ENCODE measurements at places on chromosomes 7 and 10.

- no peak for DNase-seq
Measured at GRCh38 chr10:30169342-30169741, 110.0 kb upstream of the JCAD start.

- DNase-seq, result no peak
Measured at GRCh38 chr10:75617485-75618155, 186.2 kb downstream of the LRMDA start.

- DNase-seq, result no peak
Measured at GRCh38 chr10:10038348-10038747, 979.3 kb upstream of the CELF2 start.

DNA sequence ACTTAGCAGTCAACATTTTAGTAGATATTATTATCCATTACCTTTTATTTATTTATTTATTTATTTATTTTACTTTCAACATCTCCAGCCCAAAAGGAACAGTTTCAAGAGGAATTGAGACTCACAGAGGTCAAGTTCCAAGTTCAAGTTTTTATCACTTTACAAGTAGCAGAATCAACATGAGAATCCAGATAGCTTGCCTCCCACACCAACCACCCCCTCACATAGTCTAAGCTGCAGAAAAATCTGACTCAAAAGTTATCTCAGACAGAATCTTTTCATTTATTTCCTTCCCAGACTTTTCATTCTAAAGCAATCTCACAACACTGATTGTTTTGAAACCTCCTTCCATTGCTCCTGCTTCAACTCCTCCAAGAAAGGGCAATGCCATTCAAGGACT is 129.6 kb downstream of the GRM3 start:
- DNase-seq, result no peak

GRCh38 chr7:2663121-2663886 is 24.7 kb upstream of the AMZ1 start:
- no peak for DNase-seq

DNA sequence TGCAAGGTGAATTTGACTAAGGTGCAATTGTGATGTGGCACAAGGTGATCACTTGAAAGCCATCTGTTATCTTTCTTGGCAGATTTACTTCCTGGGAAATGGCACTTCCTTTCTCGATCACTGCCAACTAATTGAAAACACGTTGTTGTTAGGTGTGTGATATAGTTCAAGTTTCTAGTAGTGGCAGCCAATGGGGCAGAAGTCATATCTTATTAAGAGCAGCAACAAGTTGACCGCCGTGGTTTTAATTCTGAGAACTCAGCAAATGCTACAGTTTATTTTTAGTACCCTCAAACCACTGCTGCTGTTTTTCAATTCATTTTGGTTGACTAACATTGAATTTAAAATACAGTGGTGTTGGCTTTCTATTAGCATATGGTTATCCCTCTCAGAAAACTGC is 1.6 kb downstream of the CHN2 start:
- no peak for DNase-seq

DNA sequence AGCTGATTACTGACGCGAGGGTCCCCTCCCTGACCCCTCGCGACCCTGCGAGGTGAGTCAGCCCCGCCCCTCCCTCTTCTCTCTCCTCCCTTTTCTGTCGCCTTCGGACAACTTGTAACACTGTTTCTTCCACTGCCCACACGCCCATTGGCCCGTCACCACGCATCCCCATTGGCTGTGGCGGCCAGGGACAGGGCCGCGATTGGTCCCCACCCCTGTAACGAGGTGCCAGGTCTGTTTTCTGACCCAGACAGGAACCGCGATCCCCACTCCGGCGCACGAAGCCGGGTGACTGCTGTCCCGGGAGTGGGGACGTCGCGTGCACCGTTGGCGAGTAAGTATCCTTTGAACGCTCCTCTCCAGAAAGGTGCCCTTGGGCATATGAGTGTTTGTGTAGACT is at the start of gene STRA8:
TSS of gene STRA8 (plus strand) at position 269 of the 400 bp plus-strand sequence. CDS start 6,687 bp downstream, outside the sequence.
- no peak for DNase-seq

GRCh38 chr10:48399056-48399541 is 92.6 kb downstream of the MAPK8 start:
- no peak for DNase-seq

- DNase-seq, result no peak
Measured at GRCh38 chr7:141630621-141631020, 71.3 kb downstream of the DENND11 start.

GRCh38 chr10:28668363-28669226 is 8.7 kb upstream of the BAMBI start:
- peak; percentile 50 for DNase-seq

GRCh38 chr10:114681542-114681941 is 23.5 kb upstream of the ABLIM1 start:
- DNase-seq, result no peak

- DNase-seq, result no peak
Measured at GRCh38 chr10:77501152-77501845, 136.3 kb downstream of the KCNMA1 start.

DNA sequence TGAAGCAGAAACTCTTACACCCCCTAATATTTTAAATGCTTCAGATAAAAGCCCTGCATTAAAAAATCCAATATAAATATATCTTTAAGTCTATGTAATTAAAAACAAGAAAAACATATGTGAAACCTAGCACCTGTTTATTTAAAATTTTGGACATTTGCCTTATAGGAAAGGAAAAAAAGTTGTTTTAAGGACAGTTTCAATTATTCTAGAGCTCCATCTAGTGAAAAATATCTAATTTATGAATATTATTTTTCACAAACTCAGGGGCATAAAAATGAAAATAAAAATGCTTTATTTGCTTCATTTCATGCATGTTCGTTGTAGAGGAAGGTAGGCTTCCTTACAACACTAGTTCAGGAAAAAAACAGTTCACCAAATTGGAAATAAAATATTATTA is 26.1 kb downstream of the ENKUR start:
- DNase-seq, result no peak

GRCh38 chr7:19336836-19337383 is 191.7 kb upstream of the FERD3L start:
- DNase-seq, result no peak

DNA sequence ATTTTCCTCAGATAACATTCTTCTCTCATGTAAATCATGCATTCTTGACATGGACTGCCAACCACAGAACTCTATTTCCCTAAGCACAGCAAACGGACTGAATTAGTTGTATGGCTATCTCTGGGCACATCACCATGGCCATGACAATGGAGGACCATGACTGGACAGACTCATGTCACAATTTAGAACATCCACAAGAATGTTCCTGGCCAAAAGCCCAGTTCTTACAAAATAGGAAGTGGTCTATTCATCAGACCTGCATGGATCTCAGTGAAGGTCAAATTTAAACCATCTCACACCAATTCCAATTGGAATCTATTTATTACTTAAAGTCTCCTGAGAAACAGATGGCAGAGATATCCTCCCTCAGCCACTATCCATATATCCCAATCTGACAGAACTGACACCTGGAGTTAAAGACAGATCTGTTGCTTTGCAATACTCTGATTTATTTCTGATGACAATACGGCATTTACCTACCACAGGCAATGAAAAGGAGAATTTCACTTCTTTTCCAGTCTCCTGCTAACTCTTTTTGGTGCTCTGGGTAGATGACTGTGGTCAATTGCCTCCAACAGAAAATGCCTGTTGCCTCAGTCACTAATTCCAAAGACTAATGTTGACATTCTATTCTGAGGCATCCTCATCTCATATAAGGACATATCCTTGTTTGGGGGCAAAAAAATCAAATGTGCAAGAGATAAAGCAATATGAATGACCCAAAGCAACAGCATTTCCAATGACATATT is 254.8 kb downstream of the HTR7 start:
- no peak for DNase-seq

- no peak for DNase-seq
Measured at GRCh38 chr10:102120991-102121738, 997 bp upstream of the LDB1 start.

- no peak for DNase-seq
Measured at GRCh38 chr7:42627626-42628025, 284.2 kb downstream of the C7orf25 start.

GRCh38 chr10:104130041-104130440 is 8.1 kb downstream of the SFR1 start:
- DNase-seq, result no peak

GRCh38 chr7:112770051-112770450 is 20.1 kb downstream of the TMEM168 start:
- DNase-seq, result no peak

DNA sequence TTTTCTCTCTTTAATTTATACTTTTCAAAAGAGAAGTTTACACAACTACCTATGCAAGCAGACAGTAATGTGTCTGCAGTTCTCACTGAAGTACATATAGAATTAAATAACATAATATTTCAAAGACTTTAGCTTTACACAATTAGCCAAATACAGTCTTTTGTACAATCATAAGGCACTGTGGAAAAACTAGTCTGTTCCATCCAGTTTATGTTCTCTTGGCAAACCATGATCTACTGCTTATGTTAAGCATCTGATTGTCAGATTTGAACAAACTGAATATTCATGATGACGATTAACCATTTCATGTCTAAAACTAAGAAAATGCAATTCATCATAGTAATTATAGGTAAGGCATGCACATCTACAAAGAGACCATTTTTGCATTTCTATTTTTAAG is 842 bp downstream of the SEMA3A start:
- DNase-seq, result no peak

DNA sequence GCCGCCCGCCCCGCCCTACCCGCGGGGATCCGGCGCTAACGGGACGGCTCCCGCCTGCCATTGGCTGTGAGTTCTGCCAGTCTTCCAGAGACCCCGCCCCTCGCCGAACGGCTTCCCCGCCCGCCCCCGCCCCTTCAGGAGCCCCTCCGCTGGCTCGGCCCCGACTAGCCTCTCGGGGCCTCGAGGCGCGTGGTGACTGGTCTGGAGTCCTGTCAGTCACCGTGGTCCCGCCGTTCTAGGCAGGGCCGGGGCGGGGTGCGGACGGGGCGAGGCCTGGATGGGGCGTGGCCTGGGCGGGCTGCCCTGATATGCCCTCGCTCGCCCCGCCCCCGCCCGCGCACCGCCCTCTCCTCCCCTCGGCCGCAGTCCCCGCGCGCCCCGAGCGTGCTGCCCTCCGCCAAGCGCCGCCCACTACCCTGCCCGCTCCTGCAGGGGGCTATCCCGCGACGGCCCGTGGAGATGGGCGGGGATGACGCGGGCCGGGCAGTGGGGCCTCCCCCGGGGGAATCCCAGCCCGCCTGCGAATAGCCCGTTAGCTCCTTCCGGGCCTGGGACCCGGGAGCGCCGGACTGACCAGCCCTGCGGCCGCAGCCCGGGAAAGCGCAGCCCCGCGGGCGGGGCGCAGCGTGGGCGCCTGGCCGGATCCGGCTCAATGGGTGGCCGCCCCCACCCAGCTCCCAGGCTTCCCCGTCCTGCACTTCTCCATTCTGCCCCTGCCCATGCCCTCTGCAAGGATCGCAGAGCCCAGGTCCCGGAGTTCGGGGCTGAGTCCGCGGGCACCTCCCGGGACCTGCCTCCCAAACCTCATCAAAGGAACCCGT is 444 bp upstream of the HIP1 start:
- peak; percentile 99 for DNase-seq

DNA sequence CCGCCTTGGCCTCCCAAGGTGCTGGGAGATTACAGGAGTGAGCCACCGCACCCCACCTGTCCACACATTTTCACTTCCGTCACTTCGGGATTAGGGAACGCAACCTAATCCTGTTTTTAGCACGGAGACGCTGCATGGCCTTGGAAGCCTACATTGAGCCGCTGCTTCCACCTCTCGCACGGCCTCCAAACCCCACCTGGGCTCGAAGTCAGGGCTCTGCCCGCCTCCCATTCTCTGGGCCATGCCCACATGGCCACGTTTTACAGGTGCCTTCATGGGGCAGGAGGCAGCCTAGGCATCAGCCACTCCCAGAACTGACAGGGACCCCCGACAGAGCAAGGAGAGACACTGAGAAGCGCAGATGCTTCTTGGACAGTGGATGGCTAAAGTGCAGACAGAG is 100.6 kb downstream of the OAT start:
- DNase-seq, result no peak

GRCh38 chr7:68537774-68538071 is 1060.6 kb upstream of the AUTS2 start:
- DNase-seq, result no peak

GRCh38 chr7:128362670-128363069 is 1.2 kb upstream of the PRRT4 start:
- DNase-seq, result no peak

- DNase-seq, result no peak
Measured at GRCh38 chr7:155378959-155379871, 78.7 kb upstream of the EN2 start.

- no peak for DNase-seq
Measured at GRCh38 chr10:132001238-132001972, 19.7 kb upstream of the BNIP3 start.

DNA sequence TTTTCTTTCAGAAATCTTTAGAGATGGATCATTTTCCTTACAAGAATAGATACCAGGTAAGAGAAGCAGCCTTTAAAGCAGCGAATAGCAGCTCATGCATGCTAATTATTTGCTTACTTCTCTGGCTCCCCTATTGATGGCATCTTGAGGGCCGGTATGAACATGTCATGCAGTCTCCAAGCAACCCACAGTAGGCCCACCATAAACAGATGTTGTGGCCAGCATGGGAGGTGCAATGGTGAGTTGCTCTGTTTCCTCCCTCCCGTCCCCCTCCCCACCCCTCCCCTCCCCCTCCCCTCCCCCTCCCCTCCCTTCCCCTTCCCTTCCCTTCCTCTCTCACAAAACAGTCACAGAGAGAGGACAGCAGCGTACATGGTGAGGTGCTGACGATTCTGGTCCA is 9.7 kb upstream of the ZNF273 start:
- DNase-seq, result no peak

DNA sequence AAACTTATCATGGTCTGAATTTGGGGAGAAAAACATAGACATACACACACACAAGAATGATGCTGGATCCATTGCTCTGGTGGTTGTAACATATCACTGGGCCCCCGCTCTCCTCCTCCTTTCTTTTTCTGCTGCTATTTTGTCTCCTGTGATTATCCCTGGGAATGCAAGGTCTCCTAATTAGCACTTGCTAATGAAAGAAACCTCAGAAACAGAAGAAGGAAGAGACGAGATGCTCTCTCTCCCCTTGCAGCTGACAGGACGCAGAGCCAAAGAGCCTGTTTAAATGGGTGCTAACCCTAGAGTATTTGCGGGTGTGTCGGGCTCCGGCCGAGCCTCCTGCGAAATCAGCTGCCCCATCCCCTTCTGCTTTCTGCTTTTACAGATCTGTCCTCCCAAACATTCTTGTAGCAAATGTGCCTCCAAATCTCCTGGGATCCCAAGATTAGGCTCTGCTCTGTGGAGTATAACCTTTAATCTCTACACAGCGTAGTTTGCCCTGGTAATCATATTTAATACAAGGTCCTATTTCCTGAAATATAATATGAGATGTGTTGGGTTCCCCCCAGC is 81.5 kb downstream of the FRMPD2 start:
- no peak for DNase-seq

Measured in stimulated activated CD4-positive, alpha-beta T cell treated with anti-CD3 and anti-CD28 coated beads, Interleukin-1b, Interleukin-23, amount 100 ng/mL, for 48 hours (primary cell).